Transverse colon (tissue), 4 donors: ENCODE measurements at places on chromosomes 2 and 18. TPM values are rescaled to one million over a fixed set of nuclear protein-coding genes. Genes with fewer than 3 reads are reported as not detected.

- H3K4me1 ChIP-seq = peaks cover 36% of the 10 kb centered on the region
- no peak for DNase-seq
- no peak overlapping the region for H3K4me3 ChIP-seq
- H3K27me3 ChIP-seq = no peaks in the 10 kb centered on the region
Measured at GRCh38 chr18:58892488-58892887, 27.8 kb downstream of the ZNF532 start.

DNA sequence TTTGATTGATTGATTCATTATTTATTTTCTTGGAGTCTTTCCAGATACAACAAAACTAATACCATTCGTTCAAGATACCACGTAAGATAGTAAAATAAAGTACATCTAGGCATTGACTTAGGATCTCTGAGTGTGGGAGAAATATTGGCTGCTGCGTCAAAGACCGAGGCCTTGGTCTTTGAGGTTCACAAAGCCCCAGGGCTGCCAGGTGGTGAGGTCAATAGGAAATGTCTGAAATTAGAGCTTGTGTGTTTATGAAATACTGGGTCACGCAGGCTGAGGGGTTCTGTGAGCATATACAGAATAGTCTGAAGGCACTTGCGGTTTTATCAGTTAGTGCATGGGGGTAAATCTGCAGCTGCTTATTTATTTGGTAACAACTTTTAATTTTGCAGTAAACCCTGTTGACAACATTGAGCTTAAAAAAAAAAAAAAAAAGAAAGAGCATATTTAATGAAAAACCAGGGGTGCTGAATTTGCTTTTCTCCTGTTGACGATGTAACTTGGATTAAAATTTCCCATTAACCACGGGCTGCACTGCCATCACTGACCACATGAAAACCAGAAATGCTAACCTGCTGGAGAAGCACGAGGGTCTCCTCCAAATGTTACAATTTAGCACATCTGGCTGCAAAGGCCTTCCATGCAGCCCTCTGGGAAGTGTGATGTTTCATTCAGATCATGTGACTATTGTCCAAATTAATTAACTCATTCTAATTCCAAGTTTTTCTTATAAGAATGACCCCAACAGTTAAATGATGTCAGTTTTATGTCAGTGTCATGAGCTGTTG lies 27.1 kb upstream of the SERPINB12 start:
- H3K27ac ChIP-seq = no peak overlapping the region
- DNase-seq = no peak
- no peak overlapping the region for H3K4me3 ChIP-seq
- no peaks in the 10 kb centered on the region for H3K27me3 ChIP-seq

GKN1 gene
- not detected for total RNA-seq

GRCh38 chr2:62292190-62292589 lies 96.3 kb downstream of the B3GNT2 start:
- peak; percentile 21 for DNase-seq
- no peaks in the 10 kb centered on the region for H3K36me3 ChIP-seq
- H3K27me3 ChIP-seq = no peaks in the 10 kb centered on the region
- peaks cover 34% of the 10 kb centered on the region for H3K4me1 ChIP-seq
- H3K27ac ChIP-seq = peak overlapping the region; percentile 86
- H3K4me3 ChIP-seq = no peak overlapping the region

GRCh38 chr2:183214680-183215079 lies 90.4 kb downstream of the NUP35 start:
- DNase-seq = no peak
- no peak overlapping the region for H3K27ac ChIP-seq
- no peaks in the 10 kb centered on the region for H3K27me3 ChIP-seq
- no peak overlapping the region for H3K4me3 ChIP-seq
- H3K36me3 ChIP-seq = no peaks in the 10 kb centered on the region

PPP1R7 gene
- 46.4 TPM for total RNA-seq

- H3K27ac ChIP-seq = peak overlapping the region; percentile 95
- no peak overlapping the region for H3K4me3 ChIP-seq
- no peaks in the 10 kb centered on the region for H3K27me3 ChIP-seq
Measured at GRCh38 chr2:238290715-238291549, 2.5 kb upstream of the PER2 start.

- H3K36me3 ChIP-seq = no peaks in the 10 kb centered on the region
- H3K4me1 ChIP-seq = no peaks in the 10 kb centered on the region
- H3K27ac ChIP-seq = no peak overlapping the region
- H3K4me3 ChIP-seq = no peak overlapping the region
- no peak for DNase-seq
Measured at GRCh38 chr18:43034683-43035500, 80.6 kb downstream of the RIT2 start.

GRCh38 chr2:84832772-84833461 lies 48.0 kb downstream of the TRABD2A start:
- H3K4me3 ChIP-seq = no peak overlapping the region
- DNase-seq = peak; percentile 40
- no peaks in the 10 kb centered on the region for H3K4me1 ChIP-seq
- no peak overlapping the region for H3K27ac ChIP-seq

DNA sequence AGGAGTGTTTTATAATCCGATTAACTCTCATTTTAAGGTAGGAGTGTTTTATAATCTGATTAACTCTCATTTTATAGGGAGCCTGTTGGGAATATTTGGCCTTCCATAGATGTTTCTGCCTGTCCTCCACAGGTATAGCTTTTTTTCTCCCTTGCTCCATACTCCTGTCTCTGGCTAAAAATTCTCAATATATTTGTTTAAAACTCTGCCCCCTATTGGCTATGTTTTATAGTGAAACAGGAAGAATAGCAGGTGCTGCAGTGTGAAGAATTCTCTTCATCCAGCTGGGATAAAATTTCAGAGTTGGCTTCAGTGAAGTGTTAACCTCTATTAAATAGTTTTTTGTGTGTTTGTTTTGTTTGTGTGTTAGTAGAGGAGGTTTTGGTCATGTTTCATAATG lies 1046.0 kb upstream of the TMEFF2 start:
- H3K4me1 ChIP-seq = no peaks in the 10 kb centered on the region
- no peaks in the 10 kb centered on the region for H3K36me3 ChIP-seq
- no peak for DNase-seq
- H3K4me3 ChIP-seq = no peak overlapping the region

DNA sequence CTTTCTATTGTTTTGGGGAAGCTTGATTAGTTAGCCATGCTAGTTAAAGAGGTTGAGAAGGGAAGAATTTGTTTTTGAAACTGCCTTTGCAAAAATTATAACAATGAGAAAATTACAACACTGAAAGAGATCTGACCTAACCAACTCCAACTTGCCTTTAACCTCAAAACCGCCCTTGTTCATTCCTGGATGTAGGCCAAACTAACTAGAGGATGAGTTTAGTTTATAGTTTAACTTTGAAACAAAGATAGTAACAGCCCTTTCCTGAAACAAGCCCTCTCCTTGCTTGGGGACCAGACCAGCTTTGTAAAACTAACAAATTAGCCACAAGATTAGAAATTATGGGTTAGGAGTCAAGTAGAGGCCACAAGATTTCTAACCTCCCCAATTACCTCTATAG lies 713.9 kb downstream of the CPS1 start:
- DNase-seq = no peak
- no peaks in the 10 kb centered on the region for H3K36me3 ChIP-seq
- H3K27me3 ChIP-seq = no peaks in the 10 kb centered on the region
- H3K27ac ChIP-seq = no peak overlapping the region
- H3K4me3 ChIP-seq = no peak overlapping the region

DNA sequence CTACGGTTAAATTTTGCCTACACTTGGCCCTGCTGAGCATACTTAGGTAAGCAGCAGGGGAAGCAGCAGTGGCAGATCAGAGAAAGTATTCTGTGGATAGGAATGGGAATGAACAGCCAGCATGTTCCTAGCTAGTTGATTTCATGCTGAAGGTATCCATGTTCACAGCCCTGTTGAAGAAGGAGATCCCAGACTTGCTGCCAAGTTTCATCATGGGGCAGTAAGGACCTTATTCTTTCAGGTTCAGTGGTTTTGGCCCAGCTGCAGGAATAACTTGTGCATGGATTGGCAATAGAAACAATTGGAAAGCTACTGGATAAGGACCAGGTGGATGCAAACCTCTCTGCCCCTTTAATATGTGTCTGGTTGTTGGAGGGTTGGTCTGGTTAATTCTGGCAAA lies 98.2 kb upstream of the TMEM178A start:
- H3K4me1 ChIP-seq = no peaks in the 10 kb centered on the region
- DNase-seq = no peak
- H3K36me3 ChIP-seq = no peaks in the 10 kb centered on the region
- H3K4me3 ChIP-seq = no peak overlapping the region
- H3K27ac ChIP-seq = no peak overlapping the region
- no peaks in the 10 kb centered on the region for H3K27me3 ChIP-seq

DNA sequence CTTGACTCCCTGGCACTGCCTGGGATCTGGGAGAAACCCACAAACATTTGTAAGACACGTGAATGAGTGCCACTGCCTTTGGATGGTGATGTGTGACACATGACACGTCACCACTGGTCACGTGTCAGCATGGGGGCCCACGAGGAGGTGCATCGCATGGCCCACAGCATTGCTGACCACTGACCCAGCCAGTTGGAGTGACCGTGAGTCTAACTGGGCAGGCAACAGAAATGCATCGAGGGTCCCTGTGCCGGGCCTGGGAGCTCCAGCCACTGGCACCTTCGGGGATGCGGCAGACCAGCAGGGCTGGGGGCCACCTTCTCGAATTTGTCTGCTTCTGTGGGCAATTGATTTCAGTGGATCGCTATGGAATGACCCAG lies 121.9 kb upstream of the HDAC4 start:
- no peak overlapping the region for H3K4me3 ChIP-seq
- no peak overlapping the region for H3K27ac ChIP-seq
- no peaks in the 10 kb centered on the region for H3K36me3 ChIP-seq
- no peak for DNase-seq
- H3K4me1 ChIP-seq = no peaks in the 10 kb centered on the region

GRCh38 chr18:8298186-8298585 lies 311.1 kb upstream of the RAB12 start:
- no peak overlapping the region for H3K27ac ChIP-seq
- H3K4me3 ChIP-seq = no peak overlapping the region
- no peaks in the 10 kb centered on the region for H3K36me3 ChIP-seq
- no peak for DNase-seq

- no peak overlapping the region for H3K27ac ChIP-seq
- H3K4me1 ChIP-seq = no peaks in the 10 kb centered on the region
- H3K36me3 ChIP-seq = no peaks in the 10 kb centered on the region
- H3K27me3 ChIP-seq = no peaks in the 10 kb centered on the region
- H3K4me3 ChIP-seq = no peak overlapping the region
- no peak for DNase-seq
Measured at GRCh38 chr2:513981-514706, 163.1 kb downstream of the TMEM18 start.

- no peaks in the 10 kb centered on the region for H3K27me3 ChIP-seq
- no peaks in the 10 kb centered on the region for H3K36me3 ChIP-seq
- no peak overlapping the region for H3K27ac ChIP-seq
- H3K4me1 ChIP-seq = no peaks in the 10 kb centered on the region
Measured at GRCh38 chr2:229882583-229882982, 39.2 kb downstream of the TRIP12 start.

DNA sequence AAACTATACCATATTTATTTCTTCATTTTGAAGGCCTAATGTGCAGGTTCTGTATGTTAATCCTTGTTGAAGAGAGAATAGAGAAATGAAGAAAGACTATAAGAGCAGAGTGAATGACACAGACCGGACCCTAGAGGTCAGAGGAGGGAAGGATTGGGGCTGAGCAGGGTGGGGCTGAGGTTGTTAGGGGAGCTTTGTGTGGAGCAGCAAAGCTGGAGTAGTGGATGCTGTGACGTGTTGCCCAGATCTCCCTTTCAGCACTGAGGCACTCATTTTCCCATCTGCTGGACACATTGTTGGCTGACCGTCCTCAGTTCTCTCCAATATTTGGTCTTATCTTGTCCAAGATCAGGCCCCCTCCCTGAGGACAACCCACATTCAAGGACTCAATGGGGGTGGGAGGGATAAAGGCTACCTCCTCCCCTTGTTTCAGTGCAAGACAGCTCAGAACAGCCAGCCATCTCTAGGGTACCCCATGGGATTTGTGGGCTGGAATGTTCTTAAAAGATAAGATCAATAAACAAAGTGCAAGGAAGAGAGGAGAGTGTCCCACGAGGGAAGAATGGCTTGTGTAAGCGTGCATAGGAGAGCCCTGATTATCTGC lies 143.6 kb downstream of the TDRD15 start:
- H3K4me3 ChIP-seq = no peak overlapping the region
- H3K27ac ChIP-seq = no peak overlapping the region
- no peaks in the 10 kb centered on the region for H3K27me3 ChIP-seq
- no peak for DNase-seq

DNA sequence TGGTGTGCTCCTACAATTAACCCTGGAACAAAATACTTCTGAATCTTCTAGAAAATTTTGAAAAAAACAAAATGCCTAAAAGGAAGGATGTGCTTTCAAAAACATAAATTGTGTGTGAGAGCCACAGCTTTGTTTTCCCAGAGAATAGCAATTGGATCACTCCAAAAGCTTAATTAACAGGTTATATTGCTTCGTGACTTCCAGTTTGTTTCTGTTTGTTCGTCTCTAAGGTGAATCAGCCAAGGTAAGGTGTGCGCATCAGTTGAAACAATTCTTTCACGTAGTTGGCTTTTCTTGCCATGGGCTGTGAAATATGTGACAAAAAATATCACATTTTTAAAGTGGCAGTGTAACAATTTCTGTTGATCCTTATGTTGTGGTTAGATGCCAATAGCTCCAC lies 90.3 kb upstream of the BARD1 start:
- no peak overlapping the region for H3K27ac ChIP-seq
- H3K36me3 ChIP-seq = no peaks in the 10 kb centered on the region
- no peaks in the 10 kb centered on the region for H3K4me1 ChIP-seq
- DNase-seq = no peak
- no peak overlapping the region for H3K4me3 ChIP-seq
- no peaks in the 10 kb centered on the region for H3K27me3 ChIP-seq

- DNase-seq = no peak
- H3K4me3 ChIP-seq = no peak overlapping the region
- no peak overlapping the region for H3K27ac ChIP-seq
- H3K4me1 ChIP-seq = peaks cover 14% of the 10 kb centered on the region
Measured at GRCh38 chr2:134361648-134362047, 107.8 kb downstream of the MGAT5 start.

DNA sequence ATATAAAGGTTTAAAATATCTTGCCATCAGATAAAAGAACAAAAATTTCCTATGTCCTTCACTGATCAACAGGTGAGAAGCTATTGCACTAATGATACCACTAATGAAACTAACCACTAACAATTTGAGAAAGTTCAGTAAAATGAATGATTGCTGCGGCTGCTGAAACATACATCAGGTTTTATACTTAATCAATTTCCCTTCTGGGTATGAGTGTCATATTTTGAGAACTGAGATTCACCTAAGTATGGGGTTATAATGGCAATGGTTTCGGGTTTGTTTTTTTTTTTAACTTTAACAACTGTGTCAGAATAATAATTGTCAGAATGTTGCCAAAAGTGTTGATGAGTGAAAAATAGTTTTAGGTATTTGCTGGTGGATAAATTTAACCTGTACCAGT lies 151.3 kb upstream of the SLC39A10 start:
- no peaks in the 10 kb centered on the region for H3K27me3 ChIP-seq
- no peak for DNase-seq
- H3K4me1 ChIP-seq = no peaks in the 10 kb centered on the region
- no peak overlapping the region for H3K27ac ChIP-seq
- H3K4me3 ChIP-seq = no peak overlapping the region

- DNase-seq = no peak
- no peaks in the 10 kb centered on the region for H3K27me3 ChIP-seq
- no peaks in the 10 kb centered on the region for H3K4me1 ChIP-seq
- H3K4me3 ChIP-seq = no peak within 1 kb of the TSS
- no peaks in the 10 kb centered on the region for H3K36me3 ChIP-seq
Measured at GRCh38 chr18:31162825-31163435, at the start of gene DSC1. DSC1 (minus strand) TSS chr18:31162856; CDS start chr18:31162594, 262 bp downstream.

PLGLB2 gene
- 6.2 TPM for total RNA-seq

TDRD15 gene
- total RNA-seq = 0.32 TPM

CMPK2 gene
- 4.9 TPM for total RNA-seq

- no peaks in the 10 kb centered on the region for H3K4me1 ChIP-seq
- H3K36me3 ChIP-seq = no peaks in the 10 kb centered on the region
- no peak overlapping the region for H3K4me3 ChIP-seq
- H3K27me3 ChIP-seq = no peaks in the 10 kb centered on the region
- no peak overlapping the region for H3K27ac ChIP-seq
Measured at GRCh38 chr2:37561615-37562569, 109.5 kb downstream of the CDC42EP3 start.
